Iris pigment epithelial cell (primary cell): ENCODE measurements at places on chromosomes 3 and 15.
A peak's percentile ranks its signal among the peaks of the same experiment; 100 is the strongest.

- no peak for DNase-seq
These were observed 305.0 kb downstream of the FEZF2 start for GRCh38 chr3:62068337-62068736.

DNA sequence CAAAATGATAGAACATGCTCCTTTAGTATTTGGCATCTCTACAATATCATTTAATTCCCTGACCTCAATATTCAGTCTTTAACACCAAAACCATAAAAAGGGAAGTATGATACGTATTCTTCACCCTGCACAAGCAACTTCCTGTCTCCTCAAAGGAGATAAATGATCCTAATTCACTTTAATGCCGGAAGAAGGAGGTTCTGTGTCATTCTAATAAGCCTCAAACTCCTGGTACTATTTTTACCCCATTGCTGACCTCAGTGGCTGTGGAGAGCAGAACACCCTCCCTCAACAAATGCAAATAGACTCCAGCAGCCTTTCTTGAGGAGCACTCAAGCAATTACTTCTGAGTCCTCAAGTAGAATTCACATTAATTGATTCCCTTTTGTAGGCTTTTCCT lies 173.3 kb downstream of the TMEM108 start:
- no peak for DNase-seq

GRCh38 chr15:66019826-66020398 lies 150.6 kb downstream of the RAB11A start:
- no peak for DNase-seq

- DNase-seq = no peak
These were observed 118.3 kb upstream of the FOXB1 start for GRCh38 chr15:59885832-59886231.

DNA sequence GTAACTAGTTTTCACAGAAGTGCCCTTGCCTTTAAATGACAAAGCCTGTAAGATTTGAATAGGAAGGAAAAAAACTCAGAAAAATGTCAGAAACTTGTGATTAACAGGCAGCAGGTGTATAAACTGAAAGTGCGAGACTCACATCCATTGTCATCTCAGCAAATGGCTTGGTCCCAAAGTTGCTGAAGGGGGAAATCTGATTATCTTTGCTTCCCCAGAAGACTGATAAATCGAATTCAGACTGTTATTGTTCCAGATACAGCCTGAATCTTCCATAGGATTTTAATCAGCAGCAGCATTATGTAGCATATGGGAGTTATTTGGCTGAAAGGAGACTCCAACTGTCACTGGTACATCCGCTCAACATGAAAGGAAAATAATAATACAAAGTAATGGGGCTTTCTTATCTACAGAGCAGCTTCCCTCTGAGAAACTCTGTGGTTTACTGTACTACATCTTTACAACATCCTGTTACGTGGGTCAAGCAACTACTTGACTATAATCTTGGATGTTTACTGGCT lies 550.4 kb upstream of the CCDC54 start:
- peak; percentile 72 for DNase-seq

GRCh38 chr3:155553780-155554179 lies 191.1 kb downstream of the PLCH1 start:
- no peak for DNase-seq

DNA sequence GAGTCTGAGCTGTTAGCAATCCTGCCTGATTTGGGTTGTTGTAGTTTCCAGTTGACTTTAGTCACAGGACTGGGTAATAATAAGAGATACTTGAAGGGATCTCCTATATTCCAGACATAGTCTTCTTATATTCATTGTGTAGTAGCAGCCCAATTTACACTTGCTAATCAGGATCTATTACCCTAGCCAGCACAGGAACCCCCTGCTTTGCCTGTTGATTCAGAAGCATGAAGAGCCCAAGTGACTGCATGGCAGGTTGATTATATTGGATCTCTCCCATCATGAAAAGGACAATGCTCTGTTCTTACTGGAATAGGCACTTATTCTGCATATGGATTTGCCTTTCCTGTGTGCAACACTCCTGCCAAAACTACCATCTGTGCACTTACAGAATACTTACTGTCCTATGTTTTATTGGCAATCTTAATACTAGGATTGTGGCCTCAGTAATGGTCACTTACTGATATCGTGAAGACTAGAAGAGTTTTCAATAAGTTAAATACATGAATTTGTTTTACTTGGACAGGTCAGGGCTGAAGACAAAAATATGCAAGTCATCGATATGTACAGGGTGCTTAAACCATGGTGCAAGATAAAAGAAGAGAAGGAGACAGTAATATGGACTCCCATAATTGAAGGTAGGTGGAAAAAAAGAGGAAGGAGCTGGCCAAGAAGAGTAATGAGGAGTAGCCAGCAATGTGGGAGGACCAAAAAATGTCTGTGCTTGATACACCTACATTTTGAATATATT lies 304.1 kb downstream of the MCTP2 start:
- DNase-seq = no peak

GRCh38 chr15:57281321-57281720 lies 95.0 kb upstream of the CGNL1 start:
- DNase-seq = no peak

GRCh38 chr15:60854858-60855564 lies 374.1 kb downstream of the RORA start:
- DNase-seq = peak; percentile 70

- DNase-seq = no peak
These were observed 482.4 kb upstream of the DPPA4 start for GRCh38 chr3:109819734-109820133.

- DNase-seq = no peak
These were observed 512.7 kb downstream of the SHQ1 start for GRCh38 chr3:72335458-72336095.

GRCh38 chr15:85047271-85047948 lies 65.8 kb downstream of the PDE8A start:
- peak; percentile 99 for DNase-seq

- no peak for DNase-seq
These were observed 369.9 kb upstream of the PLSCR5 start for GRCh38 chr3:146975032-146975431.

- DNase-seq = no peak
These were observed 9.9 kb downstream of the GLYCTK start for GRCh38 chr3:52297242-52298148.
